ENCODE measurements at places on chromosomes 12 and 14. TPM values are rescaled to one million over a fixed set of nuclear protein-coding genes. Genes with fewer than 3 reads are reported as not detected.

DNA sequence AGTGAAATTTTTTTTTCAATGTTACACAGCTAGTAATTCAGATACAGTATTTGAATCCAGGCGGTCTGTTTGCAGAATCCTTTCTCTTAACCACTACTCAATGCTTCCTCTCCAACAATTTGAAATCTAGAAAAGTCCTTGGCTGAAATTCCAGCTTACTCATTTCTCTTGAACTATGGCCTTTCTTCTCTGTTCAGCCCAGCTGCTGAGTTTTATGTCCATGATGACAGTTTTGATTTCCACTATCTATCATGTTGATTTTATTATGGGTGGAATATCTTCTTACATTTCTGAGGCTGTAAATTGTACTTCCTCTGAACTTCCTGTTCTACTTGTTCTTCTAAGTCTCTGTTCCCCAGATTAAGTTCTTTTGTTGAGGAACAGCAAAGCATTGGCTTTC lies 315.3 kb downstream of the DIO2 start:
- DNase-seq = no peak

DNA sequence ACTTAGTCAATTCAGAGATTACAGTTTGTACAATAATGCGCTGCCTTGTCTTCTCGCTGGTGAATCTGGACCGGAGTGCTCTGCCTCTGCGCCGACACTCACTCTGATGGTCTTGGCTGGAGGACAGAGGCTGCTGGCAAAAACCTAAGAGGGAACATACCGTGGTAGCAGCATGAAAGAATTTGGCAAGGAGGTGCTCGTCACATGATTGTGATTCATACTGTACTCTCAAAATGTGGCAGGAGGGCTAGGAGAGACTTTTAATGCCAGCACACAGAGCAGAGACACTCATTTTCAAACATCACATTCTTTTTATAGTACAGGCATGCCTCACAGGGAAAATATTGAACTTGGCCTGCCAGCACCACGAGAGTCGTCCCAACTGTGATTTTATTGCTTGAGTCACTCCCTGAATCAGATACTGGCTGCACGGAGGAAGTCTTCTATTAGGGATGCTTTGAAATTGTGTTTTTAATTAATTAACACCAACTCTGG lies 67.8 kb downstream of the HMGA2 start:
- peak; percentile 96 for DNase-seq

GRCh38 chr12:77760271-77761025 lies 70.2 kb upstream of the NAV3 start:
- no peak for DNase-seq

SNX6 gene
- 97.3 TPM for total RNA-seq

- no peak for DNase-seq
These were observed 636.1 kb downstream of the KCNH5 start for GRCh38 chr14:62409169-62409568.

- no peak for DNase-seq
These were observed 1.5 kb upstream of the ZBTB42 start for GRCh38 chr14:104799244-104800014.

GRCh38 chr14:30873308-30874119 lies 845 bp upstream of the COCH start:
- DNase-seq = no peak

CLEC4E gene
- total RNA-seq = not detected

DNA sequence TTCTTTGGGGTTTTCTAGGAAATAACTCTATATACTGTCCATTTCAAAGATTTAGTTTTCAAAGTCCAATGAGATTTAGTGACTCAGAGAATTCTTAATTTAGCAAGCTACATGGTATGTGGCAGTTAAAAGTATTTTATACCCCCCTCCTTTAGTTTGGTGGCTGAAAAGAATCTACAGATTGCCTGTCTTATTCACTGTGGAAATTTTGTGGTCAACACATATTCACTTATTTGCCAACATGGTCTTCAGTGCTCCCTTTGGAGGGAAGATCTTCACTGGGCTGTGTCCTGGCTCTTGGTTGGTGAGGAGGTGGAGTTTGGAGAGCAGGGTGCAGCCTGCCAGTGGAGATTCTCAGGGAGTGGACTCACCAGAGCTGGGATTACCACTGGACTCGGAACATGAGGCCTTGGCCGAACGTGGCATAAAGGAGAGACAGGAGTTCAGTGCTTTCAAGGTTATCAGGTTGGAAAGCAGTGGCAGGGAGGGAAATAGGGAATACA lies 39.8 kb downstream of the SAMD4A start:
- no peak for DNase-seq

- DNase-seq = no peak
These were observed 1598.0 kb upstream of the TMEM132C start for GRCh38 chr12:126668961-126669360.

RPGRIP1 gene
- total RNA-seq = not detected

- DNase-seq = no peak
These were observed 117.6 kb downstream of the PDE6H start for GRCh38 chr12:15090441-15090840.

GRCh38 chr14:74289801-74290200 lies 12.9 kb downstream of the ABCD4 start:
- no peak for DNase-seq

- no peak for DNase-seq
These were observed 76.3 kb downstream of the ESR2 start for GRCh38 chr14:64217834-64218233.

- peak; percentile 63 for DNase-seq
These were observed 185.5 kb upstream of the FAR2 start for GRCh38 chr12:28963554-28963953.

DNA sequence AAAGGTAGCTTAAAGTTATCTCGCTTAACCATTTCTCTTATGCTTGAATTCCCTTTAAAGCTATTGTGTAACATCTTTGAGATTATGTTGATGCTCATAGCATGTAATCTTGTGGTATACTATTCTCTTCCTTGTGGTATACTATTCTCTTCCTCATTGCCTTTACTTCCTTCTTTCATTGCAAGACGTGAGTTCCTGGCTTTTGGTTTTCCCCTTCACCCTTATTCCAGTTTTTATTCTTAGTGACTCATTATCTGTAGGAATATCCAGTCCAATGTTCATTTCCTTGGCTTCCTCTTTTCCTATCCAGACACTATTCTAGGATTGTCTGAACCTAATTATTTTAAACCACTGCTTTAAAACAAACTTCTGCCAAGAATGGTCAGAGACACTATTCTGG lies 564.0 kb downstream of the CCER1 start:
- peak; percentile 17 for DNase-seq

DNA sequence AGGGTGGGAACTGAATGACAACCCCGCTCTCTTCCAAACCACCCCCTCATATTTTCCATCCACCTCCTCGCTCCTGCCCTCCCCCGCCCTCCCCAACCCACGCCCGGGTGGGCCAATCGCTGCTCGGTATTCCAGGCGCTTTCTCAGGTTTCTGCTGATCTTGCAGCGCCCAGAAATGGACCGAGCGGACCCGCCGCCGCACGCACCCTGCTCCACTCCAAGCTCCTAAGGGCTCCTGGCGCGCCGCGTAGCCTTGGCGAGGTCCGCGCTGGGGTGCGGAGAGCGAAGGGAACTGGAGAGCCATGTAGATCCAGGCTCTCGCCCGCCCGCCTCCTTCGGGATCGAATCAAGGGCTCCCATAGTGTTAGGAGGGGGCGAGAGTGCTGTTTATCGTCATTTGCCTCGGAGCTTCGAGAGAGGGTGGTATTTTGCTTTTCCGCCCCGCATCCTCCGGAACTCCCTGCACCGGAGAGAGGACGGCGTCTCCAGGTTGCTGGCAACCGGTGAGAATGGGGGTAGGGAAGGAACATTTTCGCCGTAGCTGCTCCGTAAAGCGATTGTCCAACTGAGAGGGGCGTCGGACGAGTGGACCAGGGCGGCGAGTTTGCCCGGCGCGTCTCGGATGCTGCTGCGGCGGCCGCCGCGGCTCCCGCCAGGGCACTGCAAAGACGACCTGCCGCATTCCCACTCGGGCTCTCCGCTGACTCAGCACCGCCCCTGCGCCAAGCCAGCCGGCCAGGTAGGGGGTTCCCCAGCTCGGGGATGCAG lies at the start of gene KCNA1:
KCNA1 (plus strand) TSS at position 172 of the 768 bp plus-strand sequence. CDS start 1,474 bp downstream, outside the sequence.
- DNase-seq = no peak

MYL2 gene
- total RNA-seq = not detected

- no peak for DNase-seq
These were observed 134.3 kb downstream of the RIMBP2 start for GRCh38 chr12:130581782-130582181.

DNA sequence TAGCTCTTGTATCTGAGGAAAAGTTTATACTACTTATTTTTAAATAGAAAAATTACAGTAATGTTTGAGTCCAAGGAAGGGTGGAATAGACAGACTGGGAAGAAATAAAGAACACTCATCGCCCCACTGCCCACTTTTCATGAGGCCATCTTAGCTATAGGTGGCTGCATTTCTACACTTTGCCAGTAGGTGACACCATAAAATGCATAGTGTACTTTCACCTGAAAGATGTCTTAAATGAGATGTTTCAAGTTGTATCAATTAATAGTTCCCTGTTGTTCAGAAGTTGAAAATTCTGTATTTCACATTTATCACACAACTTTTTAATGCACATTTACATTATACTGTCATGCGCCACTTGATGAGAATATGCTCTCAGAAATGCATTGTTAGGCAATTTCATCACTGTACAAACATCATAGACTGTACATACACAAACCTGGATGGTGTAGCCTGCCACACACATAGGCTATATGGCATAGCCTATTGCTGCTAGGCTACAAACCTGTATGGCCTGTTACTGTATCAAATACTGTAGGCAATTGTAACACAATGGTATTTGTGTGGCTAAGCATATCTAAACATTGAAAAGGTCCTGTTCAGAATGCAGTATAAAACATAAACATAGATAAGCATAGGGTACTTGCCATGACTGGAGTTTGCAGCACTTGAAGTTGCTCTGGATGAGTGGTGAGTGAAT lies 27.6 kb downstream of the PMCH start:
- DNase-seq = peak; percentile 49

OAS3 gene
- 1.3 TPM for total RNA-seq

GRCh38 chr12:30858471-30858870 lies 68.1 kb upstream of the TSPAN11 start:
- DNase-seq = no peak

RPL6 gene
- total RNA-seq = 1,320 TPM

- no peak for DNase-seq
These were observed 28.6 kb downstream of the CEP170B start for GRCh38 chr14:104893435-104894207.

CAPZA3 gene
- not detected for total RNA-seq

DNA sequence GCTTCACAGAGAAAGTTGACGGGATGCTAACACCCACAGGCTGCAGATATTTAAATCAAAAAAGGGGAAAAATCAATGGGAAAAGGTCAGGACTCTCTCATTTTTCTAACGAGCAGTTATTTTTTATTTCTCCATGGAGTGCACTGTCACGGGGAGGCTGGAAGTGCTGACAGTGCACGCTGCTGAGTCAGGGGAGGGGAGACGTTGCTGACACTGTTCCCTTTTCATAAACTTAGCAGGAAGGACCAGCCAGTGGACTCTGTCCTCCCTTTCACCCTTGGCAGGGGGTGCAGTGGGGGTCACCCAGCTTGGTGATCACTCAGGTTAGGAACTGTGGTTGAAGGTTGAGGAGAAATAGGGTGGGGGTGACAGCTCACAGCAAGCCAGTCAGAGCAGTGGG lies 65.6 kb upstream of the FUT8 start:
- DNase-seq = no peak

DNA sequence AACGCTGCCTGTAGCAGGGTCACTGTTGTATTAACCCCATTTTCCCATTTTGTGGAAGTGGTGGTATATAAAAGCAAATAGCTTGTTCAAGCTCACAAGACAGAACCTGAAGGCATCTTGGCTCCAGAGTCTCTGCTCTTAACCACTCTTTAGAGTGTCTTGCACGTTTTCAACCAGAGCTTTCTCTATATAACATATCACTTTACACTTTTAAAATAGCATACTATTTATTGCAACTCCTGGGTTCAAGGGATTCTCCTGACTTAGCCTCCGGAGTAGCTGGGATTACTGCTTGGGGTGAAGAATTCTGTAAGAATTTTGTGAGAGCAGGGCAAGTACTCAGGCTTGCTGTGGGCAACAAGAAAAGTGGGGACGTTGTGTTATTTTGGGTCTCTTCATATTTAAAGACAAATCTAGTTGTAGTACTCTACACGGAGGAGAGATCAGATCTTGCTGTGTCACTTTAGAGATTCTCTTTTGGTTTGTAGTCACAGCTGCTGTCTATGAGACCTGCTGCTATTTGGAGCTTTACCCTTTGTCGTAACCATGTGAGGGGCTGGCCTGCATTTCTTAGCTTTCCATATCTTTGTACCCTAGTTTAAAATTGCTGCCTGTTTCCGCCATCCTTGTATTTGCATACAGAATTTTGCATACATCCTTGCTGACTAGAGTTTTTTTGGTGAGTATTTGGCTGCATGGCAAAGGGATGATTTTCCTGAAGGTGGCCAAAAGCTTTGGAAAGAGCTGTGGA lies 40.7 kb downstream of the WDR20 start:
- no peak for DNase-seq

- no peak for DNase-seq
These were observed 138.0 kb downstream of the ZNF664 start for GRCh38 chr12:124111006-124111405.

DNA sequence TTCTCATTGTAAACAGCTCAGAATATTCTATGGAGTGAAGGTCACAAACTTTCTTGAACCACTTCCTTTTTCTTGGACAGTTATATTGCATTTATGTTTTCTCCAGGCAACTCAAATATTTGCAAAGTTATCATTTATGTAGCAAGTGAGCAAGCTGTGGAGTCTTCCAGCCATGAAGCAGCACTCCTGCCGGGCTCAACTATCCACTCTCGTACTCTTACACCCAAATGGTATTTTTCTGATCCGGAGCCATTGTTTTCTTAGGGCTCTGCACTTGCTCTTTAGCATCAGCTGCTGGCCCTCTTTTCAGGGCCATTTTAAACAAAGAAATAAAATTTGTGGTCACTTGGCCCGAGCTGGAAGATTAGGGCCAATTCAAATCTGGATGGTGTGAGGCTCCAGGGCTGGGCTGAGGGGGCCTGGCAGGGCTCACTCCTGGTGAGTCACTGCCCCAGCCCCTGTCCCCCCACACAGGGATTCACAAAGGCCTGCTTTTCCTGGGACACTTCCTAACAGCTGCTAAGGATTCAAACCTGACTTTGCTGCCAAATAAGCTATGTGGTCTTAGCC lies 19.7 kb downstream of the SYNE3 start:
- no peak for DNase-seq

DNA sequence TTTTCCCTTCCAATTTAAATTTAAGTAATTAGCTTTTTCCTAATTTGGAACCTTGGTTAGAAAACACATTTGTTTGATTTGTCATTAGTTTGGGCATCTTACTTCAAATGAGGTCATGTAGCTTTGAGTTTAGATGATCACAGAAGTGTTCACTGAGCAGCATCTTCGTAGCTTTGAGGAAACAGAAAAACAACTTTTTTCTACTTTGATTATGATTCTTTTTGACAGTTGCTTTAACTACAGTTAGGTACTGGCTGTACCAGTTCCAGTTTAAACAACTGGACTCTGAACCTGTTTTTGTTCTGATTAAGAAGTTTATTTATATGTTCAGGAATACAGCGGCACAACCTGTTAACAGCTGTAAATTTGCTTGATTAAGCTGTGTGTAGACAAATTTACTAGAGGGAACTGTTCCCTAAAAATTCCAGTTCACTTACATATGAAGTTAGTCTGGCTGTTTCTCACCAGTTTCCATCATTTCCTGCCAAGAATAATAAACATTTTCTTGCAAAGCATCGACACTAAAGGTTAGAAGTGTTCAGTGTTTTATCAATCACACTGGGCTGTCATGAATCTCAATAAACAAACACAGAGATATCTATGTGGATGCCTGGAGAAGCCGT lies 191.9 kb downstream of the RAD51B start:
- DNase-seq = no peak
